Activated CD8-positive, alpha-beta T cell treated with anti-CD3 and anti-CD28 coated beads, Interleukin-2, amount 10 ng/mL, durations not matched to agents 7 days and 5 days (primary cell): ENCODE measurements at places on chromosomes 6 and 20. TPM values are rescaled to one million over a fixed set of nuclear protein-coding genes. Genes with fewer than 3 reads are reported as not detected.

DNA sequence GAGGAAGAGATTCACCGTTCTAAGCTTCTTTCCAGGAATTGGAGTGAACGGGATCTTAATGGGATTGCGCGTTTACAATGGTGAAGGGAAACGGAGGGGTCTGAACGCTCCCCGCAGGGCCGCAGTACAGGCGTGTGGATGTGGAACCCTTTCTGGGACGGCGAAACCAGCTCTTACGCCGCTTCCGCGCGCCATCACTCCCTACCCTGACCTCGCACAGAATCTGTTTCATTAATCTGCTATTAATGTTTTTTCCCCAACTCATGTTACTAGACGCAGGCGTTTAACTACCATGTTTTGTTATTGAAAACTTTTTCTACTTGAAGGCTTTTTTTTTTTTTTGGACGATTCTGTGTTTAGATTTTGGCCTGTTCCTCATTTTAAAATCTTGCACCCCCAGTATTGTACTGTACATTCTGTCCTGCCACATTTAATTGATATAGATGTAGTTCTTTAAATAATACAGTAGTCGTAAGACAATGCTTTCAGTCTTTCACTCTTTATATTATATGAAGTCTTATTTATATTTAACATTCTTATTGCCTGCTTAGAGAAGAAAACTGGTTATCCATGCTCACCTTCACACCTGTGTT lies 696 bp upstream of the SUPT3H start:
- H3K36me3 ChIP-seq: peaks cover 2% of the 10 kb centered on the region
- peaks cover 18% of the 10 kb centered on the region for H3K4me1 ChIP-seq
- DNase-seq: peak; percentile 46

Gene KHDC1L
- not detected for total RNA-seq

DNA sequence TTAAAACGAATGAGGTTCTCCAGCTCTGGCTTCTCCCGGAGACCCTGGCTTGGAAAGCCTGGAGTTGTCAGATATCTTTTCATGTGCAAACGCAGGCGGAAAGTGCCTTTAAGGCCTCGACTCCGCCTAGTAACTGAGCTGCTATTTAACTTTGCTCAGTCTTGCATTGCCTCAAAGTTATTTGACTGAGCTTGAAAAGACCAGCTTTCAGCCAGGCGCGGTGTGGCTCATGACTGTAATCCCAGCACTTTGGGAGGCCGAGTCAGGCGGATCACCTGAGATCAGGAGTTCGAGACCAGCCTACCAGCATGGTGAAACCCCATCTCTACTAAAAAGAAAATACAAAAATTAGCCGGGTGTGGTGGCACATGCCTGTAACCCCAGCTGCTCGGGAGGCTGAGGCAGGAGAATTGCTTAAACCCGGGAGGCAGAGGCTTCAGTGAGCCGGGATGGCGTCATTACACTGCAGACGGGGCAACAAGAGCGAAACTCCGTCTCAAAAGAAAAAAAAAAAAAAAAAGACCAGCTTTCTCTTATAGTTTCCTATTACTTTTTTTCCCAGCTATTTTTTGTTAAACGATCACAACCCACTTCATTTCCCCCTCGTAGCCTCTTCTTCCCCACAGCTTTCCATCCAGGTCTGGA lies 1.9 kb downstream of the GCNT2 start:
- H3K27me3 ChIP-seq: peaks cover 2% of the 10 kb centered on the region
- H3K4me3 ChIP-seq: no peak overlapping the region

Gene AGER
- total RNA-seq: 27.8 TPM

- H3K27ac ChIP-seq: no peak overlapping the region
- H3K36me3 ChIP-seq: no peaks in the 10 kb centered on the region
- DNase-seq: no peak
- H3K4me3 ChIP-seq: no peak overlapping the region
- no peaks in the 10 kb centered on the region for H3K4me1 ChIP-seq
These were observed 140.9 kb upstream of the MOCS1 start for GRCh38 chr6:40075056-40075590.

Gene GPLD1
- total RNA-seq: 0.34 TPM

GRCh38 chr20:44664131-44664530 lies 12.6 kb upstream of the ADA start:
- no peaks in the 10 kb centered on the region for H3K27me3 ChIP-seq
- H3K4me1 ChIP-seq: peaks cover 26% of the 10 kb centered on the region
- H3K36me3 ChIP-seq: peaks cover 44% of the 10 kb centered on the region
- no peak overlapping the region for H3K27ac ChIP-seq

DNA sequence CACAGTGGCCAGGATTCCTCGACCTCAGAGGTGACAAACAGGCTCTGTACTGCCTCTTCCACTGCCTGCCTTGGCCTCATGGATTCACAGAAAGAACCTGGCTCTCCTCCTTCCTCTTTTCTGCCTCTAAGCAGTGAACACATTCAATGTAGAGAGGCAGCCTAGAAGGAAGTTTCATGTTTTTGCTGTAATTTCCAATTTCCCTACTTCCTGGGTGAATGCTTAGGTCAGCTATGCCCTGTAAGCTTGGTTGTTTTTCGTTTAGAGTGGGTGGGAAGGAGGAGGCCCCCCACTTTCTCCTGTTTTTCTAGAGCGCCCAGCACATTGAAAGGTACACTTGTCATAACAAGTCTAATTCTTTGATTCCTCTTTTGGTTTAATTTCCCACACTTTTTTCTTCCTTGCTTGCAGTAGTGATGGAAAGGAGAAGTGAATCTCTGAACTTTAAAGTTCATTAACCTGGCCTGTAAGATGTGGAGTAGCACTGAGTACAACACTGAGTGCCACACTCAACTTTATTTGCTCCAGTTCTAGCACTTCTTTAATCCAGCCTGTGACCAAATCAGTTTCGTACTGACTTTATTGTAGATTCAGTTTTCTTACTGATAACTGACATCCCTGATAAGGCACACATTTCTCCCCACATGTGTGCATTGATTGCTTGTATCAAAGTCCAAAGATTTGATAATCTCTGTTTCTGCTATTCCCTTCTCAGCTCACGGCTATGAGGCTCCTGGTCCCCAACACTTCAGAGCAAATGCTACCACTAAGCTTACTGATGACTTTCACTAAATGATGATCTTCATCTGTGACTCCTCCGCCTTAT lies 100.0 kb upstream of the MAN1A1 start:
- H3K27me3 ChIP-seq: peaks cover 2% of the 10 kb centered on the region
- H3K4me3 ChIP-seq: no peak overlapping the region
- no peak overlapping the region for H3K27ac ChIP-seq
- DNase-seq: no peak
- H3K4me1 ChIP-seq: peaks cover 13% of the 10 kb centered on the region
- no peaks in the 10 kb centered on the region for H3K36me3 ChIP-seq

Gene HLA-DQB1
- total RNA-seq: 15.1 TPM

GRCh38 chr20:11216451-11217314 lies 542.9 kb upstream of the JAG1 start:
- no peaks in the 10 kb centered on the region for H3K27me3 ChIP-seq
- H3K27ac ChIP-seq: no peak overlapping the region
- no peak overlapping the region for H3K4me3 ChIP-seq
- no peaks in the 10 kb centered on the region for H3K36me3 ChIP-seq

Gene MUCL3
- not detected for total RNA-seq

- no peak overlapping the region for H3K27ac ChIP-seq
- peaks cover 29% of the 10 kb centered on the region for H3K27me3 ChIP-seq
- H3K36me3 ChIP-seq: no peaks in the 10 kb centered on the region
- no peak overlapping the region for H3K4me3 ChIP-seq
- DNase-seq: no peak
- H3K4me1 ChIP-seq: peaks cover 4% of the 10 kb centered on the region
These were observed 6.1 kb downstream of the MDFI start for GRCh38 chr6:41644297-41644879.

DNA sequence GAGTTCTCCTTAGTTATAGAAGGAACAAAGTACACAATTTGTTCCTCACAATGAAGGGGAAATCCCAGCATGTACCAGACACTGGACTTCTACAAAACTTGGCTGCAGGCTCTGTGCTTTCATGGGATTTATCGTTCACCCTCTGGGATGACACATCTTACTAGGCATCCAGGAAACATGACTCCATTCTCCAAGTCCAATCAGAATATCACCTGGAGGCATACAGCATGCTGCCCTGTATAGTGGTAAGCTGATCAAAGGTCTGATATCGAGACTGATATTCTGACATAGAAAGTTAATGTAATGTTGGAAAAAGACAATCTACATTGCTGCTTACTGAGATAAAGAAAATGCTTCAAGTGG lies 6.7 kb downstream of the RWDD2A start:
- DNase-seq: no peak
- H3K27ac ChIP-seq: no peak overlapping the region

Gene TRERF1
- total RNA-seq: 11.8 TPM

GRCh38 chr6:144736763-144737162 lies 451.6 kb downstream of the UTRN start:
- H3K27ac ChIP-seq: no peak overlapping the region
- H3K4me3 ChIP-seq: no peak overlapping the region
- H3K27me3 ChIP-seq: no peaks in the 10 kb centered on the region

Gene SAMD5
- total RNA-seq: not detected

DNA sequence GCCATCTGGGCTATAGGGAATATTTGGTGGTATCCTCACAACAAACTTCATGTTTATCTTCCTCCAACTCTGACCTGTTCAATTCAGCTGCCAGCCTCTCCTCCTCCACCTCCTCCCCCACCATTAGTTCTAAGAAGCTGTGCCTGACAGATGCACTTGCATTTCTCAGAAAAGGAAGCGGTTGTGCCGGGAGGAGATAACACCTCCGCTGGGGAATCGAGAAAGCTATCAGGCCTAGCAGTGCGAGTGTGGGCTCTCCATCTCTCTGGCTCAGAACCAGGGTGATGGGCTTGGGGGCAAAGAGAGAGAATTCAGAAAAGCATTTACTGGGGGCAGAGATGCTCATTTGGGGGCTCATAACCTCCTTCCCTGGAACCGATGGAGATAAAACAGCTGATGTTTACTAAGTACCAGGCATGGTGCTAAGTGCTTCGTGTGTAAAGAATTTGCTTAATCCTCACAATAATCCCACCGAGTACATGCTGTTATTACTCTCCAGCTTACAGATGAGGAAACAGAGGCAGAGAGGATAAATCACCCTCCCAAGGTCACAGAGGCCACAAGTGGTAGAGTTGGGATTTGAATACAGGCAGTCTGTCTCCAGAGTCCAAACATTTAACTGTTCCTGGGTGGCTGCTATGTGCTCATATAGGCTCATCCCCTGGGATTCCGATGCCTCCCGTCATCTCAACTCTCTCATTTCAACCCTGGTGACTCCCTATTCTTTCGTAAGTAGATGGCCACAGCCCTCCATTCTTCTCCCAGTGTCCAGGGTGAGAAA lies 38.3 kb downstream of the COX4I2 start:
- H3K27me3 ChIP-seq: no peaks in the 10 kb centered on the region
- H3K27ac ChIP-seq: peak overlapping the region; percentile 98
- peak; percentile 90 for DNase-seq
- H3K36me3 ChIP-seq: peaks cover 79% of the 10 kb centered on the region

DNA sequence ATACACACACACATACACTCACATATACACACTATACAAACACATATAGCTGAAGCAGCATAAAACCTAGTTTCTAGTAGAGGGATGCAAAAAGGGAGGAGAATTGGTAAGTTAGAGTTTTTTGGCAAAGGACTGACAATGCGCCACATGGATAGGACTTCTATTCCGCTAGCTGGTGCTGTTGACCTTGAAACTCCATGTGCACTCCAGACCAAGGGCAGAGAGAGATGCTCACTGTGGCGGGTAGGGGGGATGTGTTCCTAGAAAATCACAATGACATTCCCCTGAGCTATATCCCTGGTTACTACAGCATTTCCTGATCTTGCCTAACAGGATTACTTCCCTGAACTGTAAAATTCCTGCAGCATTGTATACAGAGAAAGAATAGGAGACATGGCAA lies 19.2 kb downstream of the MICA start:
- no peak overlapping the region for H3K27ac ChIP-seq
- DNase-seq: no peak
- peaks cover 8% of the 10 kb centered on the region for H3K36me3 ChIP-seq
- H3K4me1 ChIP-seq: no peaks in the 10 kb centered on the region
- no peak overlapping the region for H3K4me3 ChIP-seq

GRCh38 chr20:46991168-46991567 lies 96.5 kb downstream of the EYA2 start:
- H3K4me1 ChIP-seq: peaks cover 65% of the 10 kb centered on the region
- no peak overlapping the region for H3K4me3 ChIP-seq
- H3K27me3 ChIP-seq: peaks cover 12% of the 10 kb centered on the region
- H3K27ac ChIP-seq: peak overlapping the region; percentile 90
- peaks cover 10% of the 10 kb centered on the region for H3K36me3 ChIP-seq
- DNase-seq: no peak

DNA sequence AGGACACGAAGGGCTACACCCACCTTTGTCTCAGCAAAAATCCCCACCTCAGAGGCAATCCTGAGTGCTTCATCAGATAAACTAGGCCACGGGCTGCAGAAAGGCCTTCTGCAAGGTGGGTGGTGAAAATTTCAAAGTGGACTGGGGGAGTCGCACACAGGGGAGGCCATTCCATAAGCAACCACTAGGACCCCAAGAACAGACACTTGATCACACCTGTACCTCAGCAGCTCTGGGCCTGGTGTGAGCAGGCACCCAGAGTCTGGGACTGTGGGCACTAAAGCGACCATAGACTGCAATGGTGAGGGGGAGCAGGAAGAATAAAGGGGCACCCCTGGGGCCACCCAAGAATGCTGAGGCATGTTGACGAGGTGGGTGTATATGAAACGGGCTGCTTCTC lies 52.6 kb downstream of the SERAC1 start:
- H3K4me3 ChIP-seq: no peak overlapping the region
- H3K4me1 ChIP-seq: no peaks in the 10 kb centered on the region
- peaks cover 8% of the 10 kb centered on the region for H3K36me3 ChIP-seq
- no peaks in the 10 kb centered on the region for H3K27me3 ChIP-seq
- no peak for DNase-seq

Gene SLC16A10
- 6.3 TPM for total RNA-seq

Gene C6orf15
- total RNA-seq: not detected

DNA sequence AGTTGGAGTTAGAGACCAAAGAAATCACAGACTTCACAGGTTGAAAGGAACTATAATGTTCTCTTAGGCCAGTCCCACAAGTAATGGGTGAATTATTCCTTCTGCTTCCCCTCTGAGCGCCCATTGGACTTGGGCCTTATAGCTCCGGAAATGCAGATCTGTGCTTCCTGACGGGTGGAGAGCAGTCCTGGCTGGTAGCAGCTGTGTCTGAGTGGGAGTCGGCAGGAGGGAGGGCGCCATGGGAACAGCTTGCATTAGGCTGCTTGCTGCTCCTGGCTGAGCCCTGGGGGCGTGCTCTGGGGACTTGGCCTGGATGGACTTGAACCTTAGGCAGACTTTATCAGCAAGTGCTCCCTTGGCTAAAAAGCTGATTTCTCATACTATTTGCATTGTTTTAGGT lies 18.4 kb upstream of the NUP153 start:
- peaks cover 2% of the 10 kb centered on the region for H3K27me3 ChIP-seq
- H3K36me3 ChIP-seq: no peaks in the 10 kb centered on the region
- H3K27ac ChIP-seq: no peak overlapping the region
- no peak for DNase-seq
- H3K4me3 ChIP-seq: no peak overlapping the region

GRCh38 chr6:30206799-30207618 lies 6.2 kb downstream of the TRIM26 start:
- no peak for DNase-seq
- H3K27me3 ChIP-seq: no peaks in the 10 kb centered on the region
- H3K4me1 ChIP-seq: peaks cover 62% of the 10 kb centered on the region
- peaks cover 61% of the 10 kb centered on the region for H3K36me3 ChIP-seq
- H3K4me3 ChIP-seq: no peak overlapping the region
- H3K27ac ChIP-seq: peak overlapping the region; percentile 58

Gene BPIFB4
- not detected for total RNA-seq
